ENCODE measurements at places on chromosomes 5 and 9.

GRCh38 chr9:2559192-2560152, 62.1 kb upstream of the VLDLR start:
- no peak for DNase-seq

GRCh38 chr5:55533521-55534435, 986 bp downstream of the PLPP1 start:
- DNase-seq = no peak

- no peak for DNase-seq
Observed at GRCh38 chr5:109246395-109246794, 163.4 kb downstream of the PJA2 start.

- no peak for DNase-seq
Observed at GRCh38 chr5:74433896-74434829, 206.4 kb downstream of the ENC1 start.

DNA sequence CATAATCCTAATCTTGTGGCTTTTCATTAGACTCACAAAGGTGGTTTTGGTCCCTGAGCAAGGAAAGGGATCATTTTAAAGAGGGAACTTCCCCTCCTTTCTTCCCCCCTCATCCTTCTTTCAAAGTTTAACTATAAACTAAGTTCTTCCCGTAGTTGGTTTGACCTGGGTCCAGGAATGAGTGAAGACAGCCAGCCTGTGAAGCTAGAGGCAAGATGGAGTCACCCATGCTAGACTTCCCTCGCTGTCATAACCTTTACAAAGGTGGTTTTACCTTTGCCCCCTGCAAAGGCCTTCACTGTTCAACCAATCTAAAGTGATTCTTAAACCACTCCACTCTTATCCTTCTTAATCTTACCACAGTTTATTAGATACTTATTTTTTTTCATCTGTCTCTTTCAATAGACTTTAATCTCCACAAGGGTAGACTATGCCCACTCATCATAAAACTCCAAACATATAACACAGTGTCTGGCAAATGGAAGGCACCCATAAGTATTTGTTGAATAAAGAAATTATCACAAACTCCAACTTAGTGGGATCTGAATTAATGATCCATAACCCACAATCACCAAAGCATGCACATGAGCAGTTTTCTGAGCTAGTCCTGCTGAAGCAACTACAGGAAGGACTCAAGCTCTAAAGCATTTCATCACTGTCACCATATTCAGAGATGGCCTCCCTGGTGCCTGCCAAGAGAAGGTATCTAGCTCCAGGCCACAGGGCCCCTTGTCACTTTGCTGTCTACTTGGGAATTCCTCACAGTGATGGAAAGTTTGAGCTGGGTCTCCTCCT, 369.0 kb downstream of the SPOCK1 start:
- no peak for DNase-seq

DNA sequence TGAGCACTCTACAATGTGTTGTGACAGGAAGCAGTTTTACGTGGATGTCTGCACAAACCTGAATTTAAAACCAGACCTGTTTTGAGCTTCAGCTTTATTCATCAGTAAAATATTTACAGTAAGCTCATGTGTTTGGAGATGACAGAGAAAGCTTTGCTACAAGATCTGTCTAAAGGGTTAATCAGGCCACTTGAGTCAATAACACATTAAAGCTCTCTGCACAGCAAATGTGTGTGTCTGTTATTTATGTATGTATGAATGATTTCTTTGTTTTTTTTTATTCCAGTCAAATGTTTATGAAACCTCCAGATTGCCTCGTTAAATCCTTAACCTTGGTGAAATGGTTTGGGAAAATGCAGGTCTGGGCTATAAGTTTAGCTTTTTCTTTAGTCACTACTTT, 77.3 kb upstream of the SREK1 start:
- no peak for DNase-seq

- DNase-seq = no peak
Observed at GRCh38 chr9:114478871-114479270, 26.4 kb downstream of the WHRN start.

- no peak for DNase-seq
Observed at GRCh38 chr5:96904054-96904931, 28.0 kb downstream of the ERAP2 start.

DNA sequence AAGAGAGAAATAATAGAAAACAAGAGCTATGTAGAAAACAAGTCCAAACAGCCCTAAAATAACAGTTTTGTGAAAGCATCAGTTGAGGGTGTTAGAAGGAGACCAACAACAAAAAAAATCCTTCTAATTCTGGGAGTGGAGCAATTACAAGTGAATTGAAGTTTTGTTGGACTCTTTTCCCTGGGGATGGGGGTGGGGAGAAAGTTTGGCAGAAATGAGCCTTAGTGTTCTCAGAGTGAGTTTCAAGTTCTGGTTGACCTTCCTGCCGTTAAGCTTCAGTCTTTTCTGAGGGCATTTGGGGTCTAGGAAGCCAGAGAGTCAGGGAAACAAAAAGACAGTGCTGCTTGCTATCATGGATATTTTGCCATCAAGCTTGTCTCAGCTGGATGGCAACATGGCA, 106.3 kb upstream of the TRIM32 start:
- no peak for DNase-seq

DNA sequence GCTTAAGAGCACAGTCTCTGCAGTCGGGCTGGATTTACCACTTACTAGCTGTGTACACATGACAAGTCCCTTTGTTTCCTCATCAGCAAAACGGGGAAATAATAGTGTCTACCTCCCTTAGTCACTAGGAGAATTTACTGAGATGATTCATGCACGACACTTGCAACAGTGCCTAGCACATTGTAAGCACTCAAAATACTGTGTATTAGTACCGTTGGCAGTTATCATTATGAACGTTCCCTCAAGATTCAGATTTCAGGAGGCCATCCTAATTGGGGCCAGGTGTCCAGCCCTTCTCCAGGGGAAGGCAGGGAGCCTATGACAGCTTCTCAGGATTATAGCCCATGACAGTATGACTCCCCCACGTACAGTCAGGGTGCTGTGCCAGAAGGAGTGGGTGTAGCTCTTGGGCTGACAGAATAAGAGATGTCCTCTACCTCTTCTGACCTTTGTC, 164.3 kb downstream of the DOCK2 start:
- no peak for DNase-seq

- no peak for DNase-seq
Observed at GRCh38 chr9:137369911-137370764, 52.8 kb downstream of the EXD3 start.

- no peak for DNase-seq
Observed at GRCh38 chr5:76487821-76488220, 84.7 kb downstream of the IQGAP2 start.

DNA sequence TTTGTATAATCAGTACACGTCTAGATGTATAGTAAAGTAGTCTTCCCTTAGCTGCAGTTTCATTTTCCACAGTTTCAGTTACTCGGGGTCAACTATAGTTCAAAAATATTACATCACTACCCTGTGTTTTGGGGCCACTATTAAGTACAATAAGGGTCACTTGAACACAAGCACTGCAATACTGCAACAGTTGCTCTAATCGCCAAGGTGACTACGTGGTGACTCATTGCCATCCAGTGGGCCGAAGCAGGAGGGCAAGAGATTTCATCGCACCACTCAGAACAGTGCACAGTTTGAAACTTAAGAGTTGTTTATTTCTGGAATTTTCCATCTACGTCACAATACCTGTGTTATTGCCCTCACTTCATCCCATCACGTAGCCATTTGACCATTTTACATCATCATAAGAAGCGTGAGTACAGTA, at the start of gene ARL14EPL:
ARL14EPL (plus strand) TSS at position 379 of the 424 bp plus-strand sequence. CDS start 18,994 bp downstream, outside the sequence.
- no peak for DNase-seq

DNA sequence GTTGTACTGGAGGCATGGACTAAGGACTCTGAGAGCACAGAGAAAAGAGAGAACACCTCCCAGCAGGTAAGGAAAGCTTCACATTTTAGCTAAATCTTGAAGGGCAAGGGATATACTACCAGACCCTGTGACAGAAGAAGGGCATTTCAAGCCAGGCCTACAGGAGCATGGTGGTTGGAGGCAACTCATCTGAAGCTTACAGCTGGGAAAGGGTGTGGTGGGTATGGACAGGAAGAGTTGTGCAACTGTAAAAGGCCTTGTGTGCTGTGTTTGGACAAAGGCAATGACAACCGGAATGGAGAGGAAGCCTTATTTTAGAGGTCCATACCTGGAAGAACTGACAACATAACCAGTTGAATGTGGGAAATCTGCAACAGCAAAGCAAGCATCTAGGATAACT, 31.2 kb downstream of the NIPSNAP3B start:
- no peak for DNase-seq

GRCh38 chr5:136023958-136024541, 4.7 kb upstream of the TGFBI start:
- no peak for DNase-seq

DNA sequence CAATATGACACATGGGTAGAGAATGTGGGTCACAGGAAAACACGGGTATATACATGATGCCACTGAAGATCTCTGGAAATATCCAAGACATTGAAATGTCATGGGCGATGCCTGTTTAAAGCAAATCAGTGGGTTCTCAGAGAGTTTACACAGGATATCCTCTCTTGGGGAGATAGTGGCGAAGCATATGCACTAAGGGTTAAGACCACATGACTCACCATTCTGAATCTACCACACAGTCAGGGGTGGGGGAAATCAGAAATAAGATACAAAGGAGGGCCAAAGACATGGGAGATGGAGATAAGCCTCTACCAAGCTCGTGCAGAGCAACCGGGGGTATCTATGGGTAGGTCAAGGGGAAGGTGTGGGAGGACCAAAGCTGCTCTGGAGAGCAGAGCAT, 58.8 kb downstream of the SH3PXD2B start:
- DNase-seq = no peak

DNA sequence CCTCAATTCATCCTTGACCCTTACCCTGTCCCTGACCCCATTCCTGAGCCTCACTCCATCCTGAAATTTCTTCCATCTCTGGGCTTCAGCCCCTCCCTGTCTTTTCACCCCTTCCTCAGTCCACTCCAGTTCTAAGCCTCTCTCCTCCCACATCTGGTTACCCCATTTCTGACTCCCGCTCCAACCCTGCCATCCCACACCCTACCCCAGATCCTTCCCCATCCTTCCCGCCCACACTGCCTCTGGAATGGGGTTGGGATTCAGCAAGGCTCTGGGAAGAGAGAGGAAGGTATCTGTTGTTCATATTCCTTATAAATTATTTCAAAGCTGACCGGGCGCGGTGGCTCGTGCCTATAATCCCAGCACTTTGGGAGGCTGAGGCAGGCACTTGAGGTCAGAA, 29.9 kb upstream of the MVB12B start:
- no peak for DNase-seq

DNA sequence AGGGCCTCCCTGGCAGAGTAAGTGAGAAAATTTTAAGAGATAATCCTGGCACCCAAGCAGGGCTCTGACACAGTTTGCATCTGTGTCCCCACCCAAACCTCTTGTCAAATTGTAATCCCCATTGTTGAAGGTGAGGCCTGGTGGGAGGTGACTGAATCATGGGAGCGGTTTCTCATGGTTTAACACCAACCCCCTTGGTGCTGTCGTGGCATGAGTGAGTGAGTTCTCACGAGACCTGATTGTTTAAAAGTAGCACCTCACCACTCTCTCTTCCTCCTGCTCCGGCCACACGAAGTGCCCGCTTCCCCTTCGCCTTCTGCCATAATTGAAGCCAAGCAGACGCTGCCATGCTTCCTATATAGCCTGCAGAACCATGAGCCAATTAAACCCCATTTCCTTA, 80.1 kb downstream of the FBXW11 start:
- no peak for DNase-seq

DNA sequence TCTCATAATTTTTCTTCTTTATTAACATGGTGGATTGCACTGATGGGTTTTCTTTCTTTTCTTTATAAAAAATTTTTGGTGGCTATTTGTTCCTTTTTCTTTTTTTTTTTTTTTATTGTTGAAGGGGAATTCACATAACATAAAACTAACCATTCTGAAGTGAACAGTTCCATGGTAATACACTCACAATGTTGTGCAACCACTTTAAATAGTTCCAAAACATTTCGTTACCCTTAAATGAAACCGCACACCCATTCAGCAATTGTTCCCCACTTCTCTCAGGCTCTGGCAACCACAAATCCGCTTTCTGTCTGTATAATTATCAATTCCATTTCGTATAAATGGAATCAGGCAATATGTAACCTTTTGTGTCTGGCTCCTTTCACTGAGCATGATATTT, 11.7 kb upstream of the SETX start:
- no peak for DNase-seq

- DNase-seq = no peak
Observed at GRCh38 chr9:18972675-18973074, 60.3 kb downstream of the SAXO1 start.

DNA sequence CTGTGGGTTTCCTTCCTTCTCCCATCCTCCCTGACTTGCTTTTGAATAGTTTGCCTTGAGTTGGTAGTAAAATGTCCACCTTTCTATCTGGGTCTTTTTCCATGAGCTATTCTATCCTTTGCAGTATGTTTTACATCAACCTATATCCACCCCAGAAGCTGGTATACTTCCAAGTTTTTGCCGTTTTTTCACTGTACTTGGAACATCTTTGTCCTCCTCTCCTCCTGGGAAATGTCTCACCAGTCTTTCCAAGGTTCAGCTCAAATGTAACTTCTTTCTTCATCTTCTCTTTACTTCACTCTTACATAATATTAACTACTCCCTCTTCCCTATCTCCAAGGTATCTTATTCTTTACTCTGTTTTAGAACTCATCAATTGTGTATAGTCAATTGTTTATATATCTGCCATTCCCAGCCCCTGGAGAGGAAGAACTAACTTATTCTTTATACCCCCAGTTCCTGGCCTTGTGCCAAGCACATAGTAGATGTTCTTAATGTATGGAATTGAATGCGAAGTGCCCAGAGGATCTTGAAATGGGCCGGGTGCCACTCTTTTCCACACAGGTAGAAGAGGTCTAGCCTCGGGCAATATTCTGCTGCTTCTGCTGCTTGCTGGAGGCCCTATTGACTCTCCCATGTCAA, 34.9 kb upstream of the SLC1A3 start:
- DNase-seq = no peak

GRCh38 chr5:64665243-64665642, 25.1 kb upstream of the SHISAL2B start:
- DNase-seq = no peak

DNA sequence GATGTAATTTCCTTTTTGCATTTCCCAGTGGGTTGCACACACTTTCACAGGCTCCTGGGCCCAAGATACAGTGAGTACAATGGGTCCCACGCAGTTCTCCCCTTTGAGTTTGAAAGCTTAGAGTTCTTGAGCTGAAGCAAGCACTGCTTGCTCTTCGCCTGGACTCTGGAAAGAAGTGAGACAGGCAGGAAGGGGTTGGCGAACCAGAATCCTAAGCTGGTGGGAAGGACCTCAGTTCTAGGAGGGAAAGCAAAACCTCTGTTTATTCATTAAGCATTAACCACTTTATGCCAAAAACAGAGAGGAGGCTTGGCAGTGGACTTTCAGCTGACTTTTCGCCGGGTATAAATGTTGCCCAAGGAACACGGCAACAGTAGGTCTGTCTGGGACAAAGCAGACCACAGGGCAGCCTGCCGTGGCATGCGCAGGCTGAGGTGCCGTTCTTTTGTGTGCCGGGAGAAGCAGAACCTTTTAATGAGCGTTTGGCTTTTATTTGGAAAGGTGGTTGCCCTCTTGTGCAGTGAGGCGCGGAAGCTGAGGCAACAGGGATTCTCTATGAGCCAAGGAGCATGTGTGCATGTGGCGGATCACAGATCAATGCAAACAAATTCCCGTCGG, 239.9 kb upstream of the PANK3 start:
- DNase-seq = no peak
